ENCODE measurements at places on chromosomes 1 and 21.
A peak's percentile ranks its signal among the peaks of the same experiment; 100 is the strongest.

DNA sequence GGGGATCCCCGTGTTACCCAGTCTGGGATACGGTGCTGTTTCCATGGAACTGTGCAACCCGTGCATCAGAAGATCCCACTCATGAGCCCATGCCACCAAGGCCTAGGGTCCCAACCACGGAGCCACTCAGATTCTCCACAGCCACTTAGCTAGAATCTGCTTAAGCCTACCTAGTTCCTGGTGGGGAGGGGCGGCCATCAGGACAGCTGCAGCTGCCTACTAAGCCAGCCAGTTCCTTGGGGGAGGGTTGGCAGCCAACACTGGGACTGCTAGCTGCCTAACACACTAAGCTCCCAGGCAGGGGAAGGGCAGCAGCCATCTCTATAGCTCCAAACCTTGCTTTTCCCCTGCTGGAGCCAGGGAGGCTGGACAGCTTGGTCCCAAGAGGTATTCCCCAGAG is 549.2 kb upstream of the BRINP3 start:
- DNase-seq = no peak

GRCh38 chr1:214498021-214498420 is 53.4 kb downstream of the PTPN14 start:
- no peak for DNase-seq

DNA sequence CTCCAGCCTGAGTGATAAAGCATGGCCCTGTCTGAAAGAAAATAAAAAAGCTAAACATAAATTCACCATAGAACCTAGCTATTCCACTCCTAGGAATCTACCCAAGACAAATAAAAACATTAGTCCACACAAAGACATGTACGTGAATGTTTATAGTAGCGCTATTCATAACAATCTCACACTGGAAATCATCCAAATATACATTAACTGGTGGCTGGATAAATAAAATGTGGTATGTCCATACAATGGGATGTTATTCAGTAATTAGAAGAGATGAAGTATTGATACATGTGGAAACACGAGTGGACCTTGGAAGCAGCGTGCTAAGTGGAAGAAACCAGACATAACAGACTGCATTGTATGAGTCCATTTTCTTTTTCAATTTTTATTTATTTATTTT is 29.7 kb downstream of the RIPPLY3 start:
- DNase-seq = no peak

- DNase-seq = peak; percentile 14
Observed at GRCh38 chr1:244730153-244730933, 77.4 kb downstream of the DESI2 start.

GRCh38 chr1:197391303-197392226 is 123.5 kb downstream of the CRB1 start:
- peak; percentile 2 for DNase-seq

DNA sequence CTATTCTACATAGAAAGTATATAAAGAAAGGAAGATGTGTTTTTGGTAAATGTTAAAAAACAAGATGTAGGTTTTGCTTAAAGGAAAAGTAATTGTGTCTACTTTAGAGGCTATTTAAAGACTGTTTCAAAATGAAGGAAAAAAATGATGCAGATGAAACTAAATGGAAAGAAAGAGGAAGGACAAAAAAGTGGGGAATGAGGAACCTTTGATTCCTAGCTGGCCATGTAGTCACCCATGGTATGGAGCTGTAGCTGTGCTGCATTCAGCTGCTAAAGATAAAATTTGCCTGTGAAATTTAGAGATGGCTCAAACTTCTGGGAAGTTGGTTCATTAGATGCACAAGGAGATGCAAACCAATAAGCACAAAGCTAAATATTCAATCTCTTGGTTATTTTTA is 86.8 kb upstream of the SERBP1 start:
- DNase-seq = no peak

GRCh38 chr1:20612221-20612746 is 21.0 kb upstream of the PINK1 start:
- no peak for DNase-seq

GRCh38 chr1:184039126-184039525 is 1.6 kb upstream of the COLGALT2 start:
- DNase-seq = no peak

DNA sequence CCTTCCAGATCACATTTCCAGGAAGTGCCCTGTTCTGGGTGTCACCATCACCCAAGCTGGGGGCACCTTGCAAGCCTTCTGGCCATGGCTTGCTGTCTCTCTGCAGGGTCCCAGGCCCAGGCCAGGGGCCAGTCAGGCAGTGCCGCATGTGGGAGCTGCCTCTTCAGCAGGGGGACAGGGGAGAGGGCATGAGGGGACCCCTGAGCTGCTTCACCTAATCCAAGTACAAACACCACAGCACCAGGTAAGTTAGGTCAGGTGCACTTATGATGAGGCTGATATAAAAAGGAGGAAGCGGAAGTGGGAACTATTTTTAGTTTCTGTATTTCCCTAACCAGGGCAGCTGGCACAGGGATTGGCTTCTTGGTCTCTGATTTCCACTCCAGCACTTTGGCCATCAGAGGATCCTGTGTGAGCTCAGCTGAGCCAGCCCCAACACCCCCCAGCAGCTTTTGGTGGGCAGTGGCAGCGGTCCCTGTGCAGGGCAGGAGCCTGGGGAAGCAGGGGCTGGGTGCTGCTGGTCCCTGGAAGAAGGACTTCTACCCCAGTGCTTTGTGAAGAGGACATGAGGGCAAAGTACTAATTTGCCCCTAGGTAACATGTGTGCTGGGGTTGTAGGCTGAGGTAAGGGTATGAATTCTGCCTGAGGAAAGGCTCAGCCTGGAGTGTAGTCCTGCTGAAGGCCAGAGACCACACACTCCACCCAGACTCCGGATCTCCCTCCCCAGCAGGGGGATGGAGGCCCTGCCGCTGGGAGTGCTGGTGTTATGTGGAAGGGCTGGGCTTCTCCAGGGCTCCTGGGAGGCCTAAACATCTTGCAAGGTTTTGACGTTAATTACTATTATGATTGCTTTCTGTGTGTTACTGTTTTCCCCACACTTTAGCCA is 3.3 kb upstream of the PCBP3 start:
- DNase-seq = no peak

- no peak for DNase-seq
Observed at GRCh38 chr1:31614414-31615005, 3.0 kb upstream of the HCRTR1 start.

GRCh38 chr1:61370913-61371279 is 288.5 kb downstream of the NFIA start:
- no peak for DNase-seq

DNA sequence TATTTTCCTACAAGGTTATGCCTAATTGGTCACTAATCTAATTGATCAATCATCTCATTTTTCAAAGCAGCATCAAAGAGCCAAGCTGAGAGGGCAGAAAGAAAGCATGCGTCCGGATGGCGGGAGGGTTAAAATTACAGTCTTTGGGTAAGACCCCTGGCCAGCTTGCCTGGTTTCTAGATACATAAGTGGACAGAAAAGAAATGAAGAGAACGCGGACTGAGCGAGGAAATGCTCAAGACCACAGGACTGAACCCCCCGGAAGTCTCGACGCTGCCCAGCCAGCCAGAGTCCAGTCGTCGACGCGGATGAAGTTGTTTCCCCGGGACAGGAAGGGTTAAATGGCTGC is 297.2 kb downstream of the OMA1 start:
- no peak for DNase-seq

- no peak for DNase-seq
Observed at GRCh38 chr1:2979191-2980072, 41.8 kb upstream of the ACTRT2 start.

Measured in T-cell (primary cell).